NCI-H510A (cell line): ENCODE measurements at places on chromosomes 7 and 10.

GRCh38 chr7:103955985-103956384 lies 33.5 kb downstream of the RELN start:
- DNase-seq = no peak

- DNase-seq = no peak
Observed at GRCh38 chr10:124626759-124627380, 117.3 kb downstream of the FAM53B start.

DNA sequence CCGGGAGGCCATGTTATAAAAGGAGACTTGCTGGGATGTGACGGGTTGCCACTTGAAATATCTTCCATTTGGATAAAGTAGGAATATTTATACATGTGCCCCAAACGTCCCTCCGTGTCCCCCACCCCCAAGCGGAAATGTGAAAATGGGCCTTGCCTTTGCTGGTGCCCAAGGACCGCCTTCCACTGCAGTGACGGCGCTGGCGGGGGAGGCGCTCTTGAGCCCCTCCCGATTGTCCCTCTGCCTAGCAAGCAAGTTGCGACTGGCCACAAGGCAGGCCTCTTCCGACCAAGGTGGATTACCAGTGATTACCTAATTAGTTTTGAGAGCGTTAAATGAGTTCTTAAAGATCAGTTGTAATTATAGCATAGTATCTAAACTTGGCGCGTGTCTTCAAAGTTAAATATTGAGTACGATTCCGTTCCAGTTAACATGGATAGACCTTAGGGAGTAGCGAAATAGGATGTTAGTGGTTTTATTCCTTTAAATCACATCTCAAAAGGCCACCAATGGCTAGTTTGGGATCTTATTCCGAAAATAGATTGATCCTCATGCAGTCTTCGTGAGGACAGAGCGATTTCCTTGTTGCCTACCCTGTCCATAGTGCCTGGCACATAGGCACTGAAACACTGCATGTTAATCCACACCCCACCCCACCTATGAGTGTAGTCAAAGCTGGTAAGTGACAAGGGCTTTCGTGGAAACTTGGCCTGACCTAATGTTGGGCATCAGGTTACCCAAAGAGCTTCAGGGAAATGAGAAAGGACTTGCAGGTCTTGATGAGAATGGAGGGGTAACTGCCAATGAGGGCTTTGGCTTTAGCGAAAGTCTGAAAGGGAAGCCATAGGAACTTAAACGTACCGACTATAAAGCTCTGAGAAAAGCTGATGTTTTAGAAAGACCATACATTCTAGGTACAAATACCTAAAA lies 1.1 kb downstream of the PPIA start:
- peak; percentile 74 for DNase-seq

DNA sequence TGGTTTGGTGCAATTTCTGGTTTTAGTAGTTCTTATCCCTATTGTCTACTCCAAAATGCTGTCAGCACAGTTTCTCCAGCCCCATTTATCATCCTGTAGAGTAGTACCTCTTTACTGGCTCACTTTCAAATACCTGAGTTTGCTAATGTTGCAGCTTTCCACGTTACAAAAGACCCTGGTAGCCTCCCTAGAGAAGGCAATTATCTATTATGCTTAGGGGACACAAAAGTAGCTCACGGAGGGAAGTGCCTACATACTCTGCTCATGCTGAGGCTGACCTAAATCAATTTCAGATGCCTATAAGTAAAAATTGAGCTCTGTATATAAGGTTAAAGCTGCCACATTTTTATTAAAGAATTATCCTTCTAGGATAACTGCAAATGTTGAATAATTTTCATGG lies 603.6 kb downstream of the CNTNAP2 start:
- no peak for DNase-seq

- no peak for DNase-seq
Observed at GRCh38 chr10:122282909-122283308, 11.8 kb downstream of the BTBD16 start.

GRCh38 chr7:129523924-129524323 lies 21.6 kb downstream of the SMKR1 start:
- DNase-seq = no peak

DNA sequence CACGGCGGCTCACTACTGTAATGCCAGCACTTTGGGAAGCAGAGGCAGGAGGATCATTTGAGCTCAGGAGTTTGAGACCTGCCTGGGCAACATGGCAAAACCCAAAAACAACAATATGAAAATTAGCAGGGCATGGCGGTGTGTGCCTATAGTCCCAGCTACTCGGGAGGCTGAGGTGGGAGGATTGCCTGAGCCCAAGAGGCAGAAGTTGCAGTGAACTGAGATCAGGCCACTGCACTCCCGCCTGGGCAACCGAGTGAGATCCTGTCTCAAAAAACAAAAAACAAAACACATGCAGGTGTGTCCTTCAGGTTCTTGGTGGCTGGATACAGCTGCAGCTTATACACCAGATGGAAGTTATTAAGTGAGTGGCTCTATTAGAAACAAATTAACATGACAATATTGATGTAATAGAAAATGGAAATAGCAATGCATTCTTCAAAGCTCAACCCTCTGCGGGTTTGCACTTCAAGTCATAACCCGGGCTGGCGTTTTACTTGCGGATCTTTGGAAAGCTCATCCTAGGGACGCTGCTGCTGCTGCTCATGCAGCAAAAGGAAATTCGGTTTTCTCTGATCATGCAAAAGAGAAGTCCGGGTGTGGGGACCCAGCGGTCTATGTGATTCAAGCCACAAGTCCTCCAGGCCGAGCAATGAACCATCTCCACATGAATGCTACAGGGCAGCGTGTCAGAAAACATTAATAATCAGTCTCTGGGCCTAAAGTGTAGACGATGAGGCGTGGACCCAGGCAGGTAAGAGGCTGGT lies 281.9 kb downstream of the PRPF18 start:
- DNase-seq = no peak

- no peak for DNase-seq
Observed at GRCh38 chr10:35579726-35580422, 25.3 kb upstream of the GJD4 start.

DNA sequence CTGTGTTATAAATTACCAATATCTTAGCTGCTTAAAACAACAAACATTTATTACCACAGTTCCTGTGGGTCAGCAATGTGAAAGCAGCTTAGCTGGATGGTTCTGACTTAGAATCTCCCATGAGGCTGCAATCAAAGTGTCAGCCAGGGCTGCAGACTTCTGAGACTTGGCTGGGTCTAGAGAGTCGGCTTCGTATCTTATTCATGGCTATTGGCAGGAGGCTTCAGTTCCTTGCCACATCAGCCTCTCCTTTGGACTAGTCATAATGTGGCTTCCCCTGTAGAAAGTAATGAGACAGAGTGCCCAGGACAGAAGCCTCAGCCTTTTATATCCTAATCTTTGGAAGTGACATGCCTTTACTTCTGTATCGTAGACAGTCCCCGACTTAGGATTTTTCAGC lies 27.3 kb downstream of the RALA start:
- no peak for DNase-seq

- no peak for DNase-seq
Observed at GRCh38 chr7:127683776-127684681, 32.0 kb downstream of the SND1 start.

GRCh38 chr7:84336303-84336702 lies 141.7 kb upstream of the SEMA3A start:
- DNase-seq = no peak

GRCh38 chr10:58367069-58367468 lies 18.1 kb upstream of the TFAM start:
- DNase-seq = no peak

DNA sequence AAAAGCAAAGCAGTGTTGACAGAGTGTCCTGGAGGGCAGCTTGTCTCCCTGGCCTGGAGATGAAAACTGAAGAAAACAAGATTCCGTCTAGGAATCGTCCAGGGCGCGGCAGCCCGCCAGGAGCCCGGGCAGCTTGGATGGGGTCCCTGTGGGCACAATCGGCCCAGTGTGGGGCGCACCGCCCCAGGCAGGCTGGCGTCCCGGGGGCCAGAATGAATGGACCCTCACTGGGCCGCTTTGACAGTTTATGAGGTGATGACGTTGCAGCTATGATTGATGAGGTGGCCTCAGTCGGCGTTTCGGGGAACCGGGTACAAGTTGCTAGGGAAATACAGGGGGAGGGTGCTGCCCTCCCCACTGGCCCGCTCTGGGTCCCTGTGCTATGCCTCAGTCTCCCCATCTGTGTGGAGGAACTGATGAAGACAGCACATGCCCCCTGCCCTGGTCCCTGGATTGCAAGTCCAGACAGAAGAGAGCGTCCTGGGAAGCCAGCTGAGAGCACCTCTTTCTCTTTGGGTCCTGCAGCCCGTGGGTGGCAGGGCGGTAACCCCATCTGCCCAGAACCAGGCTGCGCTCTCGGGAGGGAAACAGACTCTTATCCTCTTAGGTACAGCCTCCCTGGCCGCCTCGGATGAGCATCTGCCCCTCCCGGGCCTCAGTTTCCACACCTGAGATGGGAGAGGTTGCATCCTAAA lies 131.3 kb downstream of the LHPP start:
- no peak for DNase-seq

GRCh38 chr10:85510682-85511081 lies 855.9 kb downstream of the GRID1 start:
- no peak for DNase-seq

DNA sequence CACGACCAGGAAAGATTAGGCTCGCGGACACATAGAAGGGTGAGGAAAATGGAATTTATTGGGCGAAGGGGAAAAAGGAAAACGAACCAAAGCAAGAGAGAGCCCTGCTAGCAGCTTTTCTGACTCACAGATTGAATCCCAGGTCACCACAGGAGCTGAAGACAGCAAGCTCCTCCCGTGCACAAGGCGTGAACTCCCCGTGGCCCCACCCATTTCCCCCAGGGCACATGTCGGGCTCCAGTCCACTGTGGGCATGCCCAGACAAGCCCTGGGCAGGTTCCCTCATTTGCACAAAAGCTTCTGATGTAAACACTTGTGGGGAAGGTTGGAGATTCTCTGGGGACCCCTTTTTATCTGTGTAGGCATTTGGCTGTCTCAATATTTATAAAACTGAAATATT lies 582.4 kb downstream of the SUGCT start:
- DNase-seq = no peak

DNA sequence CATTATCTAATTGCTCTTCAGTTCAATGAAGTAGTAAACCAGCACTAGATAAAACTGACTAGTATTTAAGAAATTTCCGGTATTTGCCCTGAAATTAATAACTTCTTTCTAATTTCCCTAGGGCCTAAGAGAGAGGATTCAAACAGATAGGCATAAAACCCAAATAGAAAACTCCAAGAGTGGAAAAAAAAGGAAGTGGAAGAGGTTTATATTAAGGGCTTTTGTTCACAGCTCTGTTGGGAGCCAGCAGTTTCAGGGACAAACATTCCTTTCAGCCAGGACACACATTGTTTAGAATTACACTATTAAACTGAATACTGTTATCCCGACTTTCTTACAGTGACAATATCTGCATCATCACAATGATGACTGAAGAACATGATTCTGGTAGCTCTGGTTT lies 3.6 kb downstream of the ODAD2 start:
- DNase-seq = no peak

DNA sequence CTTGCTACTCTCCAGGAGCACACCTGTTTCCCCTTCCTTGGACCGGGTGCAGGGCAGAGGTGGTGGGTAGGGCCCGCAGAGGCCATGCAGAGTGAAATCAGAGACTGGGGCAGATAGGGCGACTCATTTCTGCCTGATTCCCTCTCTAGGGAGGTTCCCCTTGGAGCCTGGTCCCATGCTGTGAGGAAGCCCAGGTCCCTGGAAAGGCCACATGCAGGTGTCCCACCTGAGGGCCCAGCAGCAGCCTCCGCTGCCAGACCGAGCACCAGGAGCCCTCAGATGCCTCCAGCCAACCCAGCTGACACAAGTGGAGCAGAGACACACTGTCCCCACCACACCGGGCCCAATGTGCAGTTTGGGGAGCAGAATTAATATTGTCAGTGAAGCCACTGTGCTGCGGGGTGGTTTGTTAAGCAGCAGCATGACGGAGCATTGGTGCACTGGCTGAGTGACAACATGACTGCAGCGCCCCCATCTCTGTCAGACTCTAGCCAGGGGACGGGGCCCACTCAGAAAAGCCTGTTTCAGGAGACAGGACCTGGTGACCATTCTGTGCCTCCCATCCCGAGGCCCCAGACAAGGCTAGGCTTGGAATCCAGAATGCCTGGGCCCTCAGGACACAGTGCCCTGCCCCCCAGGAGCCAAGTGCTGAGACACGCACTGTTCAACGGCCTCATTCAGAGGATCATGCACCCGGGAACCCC lies 30.4 kb upstream of the RET start:
- DNase-seq = no peak

- no peak for DNase-seq
Observed at GRCh38 chr10:17734432-17735080, 17.4 kb upstream of the TMEM236 start.

DNA sequence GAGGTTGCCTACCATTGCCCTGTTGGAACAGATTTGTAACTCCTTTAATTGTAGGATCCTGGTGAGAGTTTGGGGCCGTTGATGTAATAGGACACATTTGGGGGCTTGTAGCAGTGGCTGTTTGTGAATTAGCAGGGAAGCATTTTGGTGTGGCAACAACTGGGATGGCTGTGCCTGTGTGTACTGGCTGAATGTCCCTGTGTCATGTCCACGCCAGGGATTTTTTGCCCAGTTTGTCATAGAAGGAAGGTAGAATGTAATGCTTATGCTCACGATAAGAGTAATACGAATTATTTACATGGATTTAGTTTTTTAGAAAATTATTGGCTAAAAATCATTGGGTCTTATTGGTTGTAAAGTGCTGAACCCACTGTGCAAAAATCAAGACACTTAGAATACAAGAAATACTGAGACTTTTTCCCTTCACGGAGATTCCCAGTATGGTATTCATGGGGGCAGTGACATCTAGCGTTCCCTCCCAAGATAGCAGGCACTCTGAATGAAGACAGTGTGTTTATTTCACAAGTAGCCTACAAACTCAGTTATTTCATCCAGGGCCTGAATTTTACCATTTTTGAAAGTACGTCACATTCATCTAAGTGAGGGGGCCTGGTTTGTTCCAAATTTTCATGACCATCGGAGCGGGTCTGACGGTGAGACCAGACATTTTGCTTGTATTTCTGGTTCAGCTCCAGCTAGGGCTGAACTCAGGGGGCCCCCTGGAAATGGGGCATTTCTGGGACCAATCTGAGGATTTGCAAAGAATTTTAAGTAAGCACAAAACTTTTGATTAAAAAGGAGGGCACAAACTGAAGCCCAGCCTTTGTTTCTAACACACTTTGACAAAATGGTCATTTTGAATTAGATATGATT lies 74.7 kb downstream of the CACNB2 start:
- no peak for DNase-seq

DNA sequence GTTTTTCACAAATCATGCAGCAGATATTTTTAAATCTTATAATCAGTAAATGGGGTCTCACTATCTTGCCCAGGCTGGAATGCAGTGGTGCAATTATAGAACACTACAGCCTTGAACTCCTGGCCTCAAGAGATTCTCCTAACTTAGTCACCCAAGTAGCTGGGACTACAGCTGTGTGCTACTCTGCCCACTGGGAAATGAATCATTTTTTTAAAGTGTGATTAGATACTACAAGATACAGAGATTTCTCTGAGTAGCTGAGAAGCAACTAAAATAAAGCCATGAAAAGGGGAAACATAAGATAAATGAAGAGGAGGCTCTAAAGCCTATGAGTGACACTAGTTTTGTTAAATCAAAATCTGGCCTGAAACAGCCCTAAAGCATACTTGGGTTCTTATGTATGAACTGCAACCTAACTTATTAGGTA lies 119.7 kb downstream of the JMJD1C start:
- DNase-seq = no peak
